Stimulated activated CD4-positive, alpha-beta T cell treated with anti-CD3 and anti-CD28 coated beads, Interleukin-2, amount 100 ng/mL, for 48 hours (primary cell): ENCODE measurements at places on chromosomes 5 and 9.

- DNase-seq: no peak
Measured at GRCh38 chr9:14403081-14403480, 89.1 kb upstream of the NFIB start.

- no peak for DNase-seq
Measured at GRCh38 chr5:90406466-90406865, 3.1 kb downstream of the CETN3 start.

DNA sequence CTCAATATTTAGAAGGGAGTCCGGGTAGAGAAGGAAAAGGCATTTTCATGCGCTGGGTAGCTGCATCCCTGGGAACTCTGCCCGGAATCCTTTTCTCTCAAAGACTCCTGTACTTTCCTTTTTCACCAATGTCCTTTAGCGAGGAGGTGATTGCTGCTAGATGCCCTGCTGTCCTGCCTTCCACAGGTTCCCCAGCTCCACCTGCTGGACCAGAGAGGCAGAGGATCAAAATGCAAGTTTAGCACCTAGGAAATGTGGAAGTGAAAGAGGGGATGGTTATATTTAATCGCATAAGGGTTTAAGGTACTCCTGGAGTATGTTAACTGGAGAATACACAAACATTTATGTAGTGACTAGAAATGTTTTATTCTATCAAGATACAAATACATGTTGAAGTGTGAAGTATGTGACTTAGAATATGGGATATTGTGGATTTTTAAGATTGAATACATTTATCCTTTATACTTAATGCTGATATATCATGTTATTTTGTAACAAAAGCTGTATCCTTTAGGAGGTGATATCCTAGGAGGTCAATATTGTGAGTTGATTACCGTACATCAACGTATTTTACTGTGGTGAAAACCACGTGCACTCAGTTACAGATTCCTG lies 145.7 kb downstream of the ARHGAP26 start:
- DNase-seq: no peak

DNA sequence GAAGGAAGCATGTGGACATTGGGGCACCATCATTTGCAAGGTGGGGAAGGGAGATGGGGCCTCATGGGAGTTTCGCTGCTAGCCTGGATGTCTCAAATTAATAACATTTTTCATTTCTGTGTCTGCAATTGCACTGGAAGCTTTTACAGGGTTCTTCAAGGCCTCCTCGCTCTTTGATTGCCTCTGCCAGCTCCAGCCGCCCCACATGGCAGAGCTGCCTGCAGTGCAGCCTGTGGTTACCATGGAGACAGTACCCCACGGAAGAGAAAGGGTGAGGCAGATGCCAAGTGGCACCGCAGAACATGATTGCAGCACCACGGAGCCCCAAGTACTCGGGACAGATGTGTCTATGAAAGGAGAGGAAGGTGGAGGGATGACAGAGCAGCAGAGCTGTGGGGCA lies 25.4 kb downstream of the CTNND2 start:
- no peak for DNase-seq

DNA sequence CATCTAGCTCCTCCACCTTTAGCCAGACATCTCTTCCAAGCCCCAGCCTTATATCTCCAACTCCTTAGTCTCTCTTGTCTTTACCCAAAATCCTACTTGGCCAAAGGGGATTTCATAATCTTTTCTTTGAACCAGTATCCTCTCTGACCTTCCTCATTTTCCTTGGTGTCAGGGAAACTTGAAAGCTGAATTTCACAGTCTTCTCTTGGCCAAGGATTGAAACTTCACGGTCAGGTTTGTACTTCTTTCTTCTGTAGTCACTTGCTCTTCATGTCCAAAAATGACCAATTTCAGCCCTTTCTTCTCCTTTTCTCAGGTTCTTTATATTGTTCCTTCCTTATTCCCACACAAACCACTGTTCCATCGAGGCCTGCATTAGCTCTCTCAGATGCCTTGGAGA lies 473.7 kb upstream of the KLF4 start:
- no peak for DNase-seq

DNA sequence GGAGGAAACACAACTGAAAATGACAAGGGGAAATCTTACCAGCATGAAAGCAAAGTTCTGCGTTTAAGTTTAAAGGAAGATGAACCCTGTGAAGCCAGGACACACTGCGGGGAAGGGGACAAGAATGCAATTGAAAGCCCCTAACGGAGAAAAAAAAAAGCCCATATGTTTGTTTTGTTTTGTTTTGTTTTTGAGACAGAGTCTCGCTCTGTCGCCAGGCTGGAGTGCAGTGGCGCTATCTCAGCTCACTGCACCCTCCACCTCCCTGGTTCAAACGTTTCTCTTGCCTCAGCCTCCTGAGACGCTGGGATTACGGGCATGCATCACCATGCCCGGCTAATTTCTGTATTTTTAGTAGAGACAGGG lies 2.9 kb downstream of the STK10 start:
- no peak for DNase-seq

DNA sequence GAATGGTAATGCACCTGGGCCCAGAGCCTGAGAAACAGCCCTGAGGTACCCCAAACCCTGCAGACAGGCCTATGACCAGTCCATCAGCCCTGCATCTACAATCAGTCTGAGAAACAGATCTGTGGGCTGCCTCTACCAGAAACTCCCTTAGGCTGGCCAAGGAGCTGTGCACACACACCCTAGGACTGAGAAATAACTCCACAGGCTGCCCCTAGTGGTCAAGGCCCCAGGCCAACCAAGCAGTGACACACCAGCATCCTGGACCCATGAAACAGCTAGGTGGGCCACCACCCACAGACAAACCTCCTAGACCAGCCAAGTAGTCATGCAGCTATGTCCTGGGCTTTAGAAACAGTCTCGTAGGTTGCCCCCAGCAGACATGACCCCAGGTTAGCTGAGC lies 253.6 kb upstream of the VLDLR start:
- no peak for DNase-seq

DNA sequence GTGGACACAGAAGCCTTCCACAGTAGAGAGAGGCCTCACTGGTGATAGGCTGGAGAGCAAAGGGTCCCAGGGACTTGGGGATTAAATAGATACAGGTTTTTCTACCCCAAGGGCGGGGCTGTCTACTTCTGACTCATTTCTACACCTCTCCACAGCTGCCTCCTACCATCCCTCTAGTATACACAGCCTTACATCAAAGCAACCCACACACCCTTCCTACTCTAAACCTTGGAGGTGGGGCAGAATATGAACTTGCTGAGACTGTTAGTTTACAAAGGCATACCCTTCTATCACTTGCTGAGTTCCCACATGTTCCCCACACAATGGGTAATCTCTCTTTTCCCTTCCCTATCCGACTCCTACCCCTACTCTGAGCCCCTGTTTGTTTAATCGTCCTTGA lies 19.9 kb upstream of the PCA3 start:
- DNase-seq: no peak

GRCh38 chr5:14039063-14039462 lies 94.6 kb upstream of the DNAH5 start:
- DNase-seq: no peak

DNA sequence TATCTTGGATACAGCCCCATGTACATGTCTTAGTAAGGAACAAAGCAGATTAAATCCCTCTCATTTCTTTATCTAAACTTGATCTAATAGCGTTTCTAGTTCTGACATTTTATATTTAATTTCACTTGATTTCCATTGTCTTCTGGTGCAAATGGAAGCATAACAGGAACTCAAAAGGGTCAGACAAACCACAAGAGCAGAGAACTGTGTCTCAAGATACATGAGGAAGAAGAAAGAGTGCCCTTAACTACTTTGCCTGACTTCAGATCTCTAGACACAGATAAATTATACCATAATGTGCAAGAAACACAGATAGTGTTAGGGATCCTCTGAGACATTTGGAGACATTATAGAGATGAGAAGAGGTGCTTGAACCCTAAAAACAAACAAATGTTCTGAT lies 20.7 kb upstream of the STX17 start:
- DNase-seq: no peak

DNA sequence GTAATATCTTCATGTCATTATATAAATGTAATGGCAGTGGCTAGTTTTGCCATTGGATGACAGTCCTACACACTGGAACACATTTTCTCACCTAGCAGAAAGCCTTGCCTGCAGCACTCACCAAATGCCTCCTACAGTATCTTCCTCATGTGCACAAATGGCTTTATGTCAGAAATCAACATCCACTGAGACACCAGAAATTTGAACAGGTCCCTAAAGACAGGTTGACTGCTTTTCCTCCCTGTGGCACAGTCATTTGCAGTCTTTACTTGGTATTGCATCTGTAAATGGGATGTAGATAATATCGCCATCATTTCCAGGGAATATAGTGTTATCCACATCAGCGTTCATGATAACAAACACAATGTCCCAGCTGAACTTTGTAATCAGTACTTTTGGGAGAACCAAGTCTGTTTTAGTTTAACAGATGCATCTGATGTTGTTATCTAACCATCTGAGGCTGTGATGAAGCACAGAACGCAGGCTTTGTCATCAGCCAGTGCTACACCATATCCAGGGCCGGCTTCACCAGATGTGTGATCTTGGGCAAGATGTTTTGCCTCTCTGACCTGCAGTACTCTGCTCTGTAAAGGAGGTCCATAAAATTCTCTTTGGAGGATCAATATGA lies 83.9 kb upstream of the TAS2R1 start:
- DNase-seq: no peak

DNA sequence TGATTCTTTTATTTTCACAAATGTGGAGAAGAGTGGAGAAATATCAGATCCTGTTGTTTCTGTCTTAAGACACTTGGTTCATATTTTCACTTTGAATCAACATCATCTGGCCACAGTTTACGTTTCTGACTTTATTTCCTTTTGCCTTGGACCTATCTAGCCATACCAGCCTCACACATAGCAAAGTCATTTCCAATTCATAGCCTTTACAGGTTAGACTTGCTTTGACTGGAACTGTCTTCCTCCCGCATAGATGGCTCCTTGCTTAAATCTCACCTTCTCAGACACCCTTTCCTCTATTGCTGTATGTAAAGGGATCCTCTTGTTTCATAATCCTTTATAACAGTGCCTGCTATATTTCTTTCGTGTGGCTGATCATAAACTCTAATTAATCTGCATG lies 297.8 kb downstream of the SH3GL2 start:
- no peak for DNase-seq
